ENCODE measurements at places on chromosomes 3 and 15. TPM values are rescaled to one million over a fixed set of nuclear protein-coding genes. Genes with fewer than 3 reads are reported as not detected.

The DNAH12 gene
- 0.09 TPM for total RNA-seq

The SLC22A13 gene
- 0.41 TPM for total RNA-seq

The CFAP92 gene
- total RNA-seq = 8.8 TPM

The STRIT1 gene
- not detected for total RNA-seq

GRCh38 chr3:152662157-152662556, 172.8 kb upstream of the P2RY1 start:
- DNase-seq = no peak

DNA sequence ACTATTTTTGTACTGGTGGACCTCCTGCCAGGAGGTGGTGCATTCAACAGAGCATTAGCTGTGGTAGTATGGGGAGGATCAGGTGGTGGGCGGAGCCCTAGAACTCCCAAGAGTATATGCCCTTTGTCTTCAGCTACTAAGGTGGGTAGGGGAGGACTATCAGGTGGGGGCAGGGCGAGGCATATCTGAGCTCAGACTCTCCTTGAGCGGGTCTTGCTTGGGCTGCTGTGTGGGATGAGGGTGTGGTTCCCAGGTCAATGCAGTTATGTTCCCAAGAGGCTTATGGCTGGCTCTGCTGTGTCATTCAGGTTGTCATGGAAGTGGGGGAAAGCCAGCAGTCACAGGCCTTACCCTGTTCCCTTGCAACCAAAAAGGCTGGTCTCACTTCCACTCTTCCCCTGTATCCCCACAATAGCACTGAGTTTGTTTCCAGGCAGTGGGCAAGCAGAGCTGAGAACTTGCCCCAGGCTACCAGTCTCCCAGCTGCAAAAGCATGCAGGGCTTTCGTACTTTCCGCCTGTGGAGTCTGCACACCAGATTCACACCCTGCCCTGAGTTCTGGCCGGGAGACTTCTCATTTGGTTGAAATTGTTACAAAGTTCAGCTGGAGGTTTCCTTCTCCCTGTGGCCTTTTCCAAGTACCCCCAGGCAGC, 93.7 kb upstream of the DPPA4 start:
- no peak for DNase-seq

- no peak for DNase-seq
These were observed 50.1 kb upstream of the STT3B start for GRCh38 chr3:31482493-31483200.

- no peak for DNase-seq
These were observed 112.4 kb upstream of the ALDH1A3 start for GRCh38 chr15:100767001-100767825.

DNA sequence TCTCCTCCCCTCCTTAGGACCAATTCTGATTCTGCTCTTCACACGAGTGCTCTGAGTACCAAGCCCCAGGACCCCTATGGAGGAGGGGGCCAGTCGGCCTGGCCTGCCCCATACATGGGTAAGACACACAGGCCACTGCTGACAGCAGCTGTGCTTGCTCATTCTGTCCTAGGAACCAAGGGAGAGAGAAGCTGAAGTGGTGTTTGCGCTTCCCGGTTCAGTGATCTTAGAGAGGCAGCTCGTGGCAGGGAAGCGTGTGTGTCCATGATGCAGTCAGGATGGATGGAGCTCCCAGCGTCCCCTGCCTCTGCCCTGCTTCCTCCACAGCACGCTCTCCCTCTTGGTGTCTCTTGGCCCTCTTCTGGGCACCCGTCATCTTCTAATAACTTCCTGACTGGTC, 77.6 kb downstream of the CRTC3 start:
- no peak for DNase-seq

GRCh38 chr15:31262901-31263671, 63.5 kb upstream of the KLF13 start:
- no peak for DNase-seq

DNA sequence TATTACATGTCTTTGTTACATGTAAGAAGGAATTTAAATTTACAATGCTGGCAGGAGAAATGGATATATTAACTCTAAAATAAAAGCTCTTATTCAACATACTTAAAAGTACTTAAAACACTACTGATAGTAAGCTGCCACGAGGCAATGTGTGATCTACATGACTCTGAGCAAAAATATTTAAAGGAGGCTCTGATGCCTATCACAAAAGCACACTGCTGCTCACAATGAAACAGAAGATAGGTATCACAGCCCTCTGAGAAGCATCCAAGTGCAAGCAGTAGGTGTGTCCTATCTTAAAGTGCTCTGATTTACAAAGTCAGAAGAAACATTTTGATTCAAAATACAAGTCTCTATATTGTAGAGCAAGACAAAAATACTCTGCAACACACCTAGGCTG, 371.2 kb upstream of the WNT5A start:
- no peak for DNase-seq

DNA sequence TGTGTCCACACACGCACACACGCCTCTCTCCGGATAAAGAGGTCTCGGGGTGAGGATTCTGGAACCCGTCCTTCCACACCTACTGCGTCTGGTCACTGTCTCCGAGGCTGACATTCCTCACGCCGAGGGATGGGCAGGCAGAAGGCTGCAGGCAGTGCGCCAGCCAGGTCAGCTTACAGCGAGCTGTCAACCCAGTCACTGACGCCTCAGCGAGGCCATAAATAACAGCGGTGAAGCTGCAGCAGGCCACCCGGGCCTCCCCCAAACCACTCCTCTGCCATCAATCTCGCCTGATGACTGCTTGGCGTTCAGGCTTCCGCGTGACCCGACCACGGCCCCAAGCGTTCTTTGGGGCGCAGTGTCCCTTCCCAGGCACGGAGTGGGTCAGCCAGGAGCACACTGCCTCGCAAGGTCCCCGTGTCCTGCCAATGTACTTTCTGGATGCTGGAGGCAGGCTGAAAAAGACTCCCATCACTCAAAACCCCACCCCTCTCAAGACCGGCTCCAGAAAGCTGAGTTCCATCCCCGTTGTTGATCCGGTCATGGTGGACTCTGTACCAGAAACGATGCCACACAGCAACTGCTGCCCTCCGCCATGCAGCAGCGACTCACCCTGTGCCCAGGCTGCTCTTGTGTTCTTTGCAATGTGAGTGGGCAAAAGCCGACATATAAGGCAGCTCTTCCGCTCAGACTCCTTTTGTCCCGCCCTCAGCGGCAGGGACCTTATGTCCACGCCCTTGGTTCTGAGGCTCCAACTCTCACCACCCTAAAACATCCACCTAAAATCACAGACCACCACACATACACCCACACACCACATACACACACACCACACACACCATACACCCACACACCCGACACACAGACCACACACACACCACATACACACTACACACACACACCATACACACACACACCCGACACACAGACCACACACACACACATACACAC, 27.1 kb downstream of the CPN2 start:
- DNase-seq = no peak

Data from neural crest cell (in vitro differentiated cells).